Fibroblast of villous mesenchyme (primary cell): ENCODE measurements at places on chromosomes 13 and 19.

GRCh38 chr19:40191836-40192646 lies 815 bp downstream of the MAP3K10 start:
- DNase-seq: peak; percentile 9

DNA sequence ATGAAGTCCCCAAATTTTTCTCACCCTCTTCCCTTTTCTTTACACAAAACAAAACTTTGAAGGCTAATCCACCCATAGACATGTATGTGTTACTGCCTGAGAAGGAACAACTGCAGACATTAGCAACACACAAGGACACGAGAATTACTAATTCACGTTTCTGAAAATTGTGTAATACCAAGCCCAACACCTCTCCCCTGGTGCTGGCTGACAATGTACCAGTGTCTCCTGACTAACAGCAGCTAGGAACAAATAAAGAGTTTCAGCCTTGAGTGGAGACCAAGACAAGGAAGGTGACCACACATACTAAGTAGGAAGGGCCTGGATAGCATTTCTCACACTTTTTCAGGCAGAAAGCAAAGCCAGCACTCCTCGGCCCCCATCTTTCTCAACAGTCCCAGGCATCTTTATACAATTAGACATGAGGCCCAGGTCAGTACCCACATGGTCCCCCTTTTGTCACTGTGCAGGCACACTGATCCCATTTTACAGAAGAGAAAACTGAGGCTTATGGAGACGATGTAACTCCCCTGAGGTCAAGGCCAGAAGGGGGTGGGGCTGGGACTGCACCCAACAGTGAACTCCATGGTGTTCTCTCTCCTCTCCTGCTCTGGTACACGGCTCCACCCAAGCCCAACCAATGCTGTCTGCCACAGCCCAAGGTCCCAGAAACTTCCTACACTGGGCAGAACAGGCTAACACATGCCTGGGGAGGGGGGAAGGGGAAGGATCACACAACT lies 8.7 kb downstream of the BRD4 start:
- peak; percentile 86 for DNase-seq

DNA sequence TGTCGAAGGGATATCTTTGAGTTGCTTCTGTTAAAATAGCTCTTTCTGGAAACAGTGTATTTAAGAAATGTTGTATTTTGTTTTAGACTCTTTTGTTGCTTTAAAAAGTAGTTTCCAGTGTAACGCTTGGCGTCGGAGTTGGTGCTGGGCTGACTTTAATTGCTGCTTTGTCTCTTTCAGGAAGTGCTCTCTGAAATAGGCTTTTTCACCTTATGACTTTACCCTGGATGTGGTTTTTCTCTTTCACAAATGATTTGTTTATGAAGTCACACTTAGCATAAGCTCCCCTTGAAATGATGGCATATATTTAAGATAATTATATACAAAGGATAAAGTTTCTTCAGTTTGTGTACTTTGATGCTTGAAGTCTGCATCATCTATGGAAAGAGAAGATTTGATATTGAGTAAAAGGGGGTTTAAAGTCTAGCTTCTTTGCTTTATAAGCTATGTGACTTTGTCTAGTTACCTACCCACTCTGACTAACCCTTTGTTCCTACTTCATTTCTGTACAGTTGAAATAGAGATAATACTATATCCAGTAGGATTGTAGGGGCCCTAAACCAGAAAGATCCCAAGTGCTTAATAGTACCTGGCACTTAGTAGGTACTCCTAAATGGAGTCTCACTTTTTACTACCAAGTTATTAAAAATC lies at the start of gene GPR18:
Gene GPR18, minus strand, starts transcription at position 170 of the 651 bp plus-strand sequence. CDS start 2,507 bp downstream, outside the sequence.
- no peak for DNase-seq

GRCh38 chr13:23811366-23812062 lies 77.7 kb downstream of the MIPEP start:
- DNase-seq: no peak

DNA sequence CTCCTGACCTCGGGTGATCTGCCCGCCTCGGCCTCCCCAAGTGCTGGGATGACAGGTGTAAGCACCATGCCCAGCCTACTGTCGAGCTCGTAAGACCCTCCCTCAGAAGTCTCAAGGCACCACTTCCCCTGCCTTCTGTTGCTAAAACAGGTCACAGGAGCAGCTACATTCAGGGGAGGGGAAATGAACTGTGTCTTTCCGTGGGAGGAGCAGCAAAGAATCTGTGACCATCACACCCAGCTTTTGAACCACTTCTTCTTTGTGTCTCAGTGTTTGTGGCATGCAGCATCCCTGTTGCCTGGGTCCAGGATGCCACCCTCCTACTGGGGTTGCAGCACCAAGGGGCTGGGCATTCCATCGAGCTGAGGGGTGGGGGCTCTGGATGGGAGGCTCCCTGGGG lies 7.7 kb upstream of the CSNK1G2 start:
- DNase-seq: no peak

DNA sequence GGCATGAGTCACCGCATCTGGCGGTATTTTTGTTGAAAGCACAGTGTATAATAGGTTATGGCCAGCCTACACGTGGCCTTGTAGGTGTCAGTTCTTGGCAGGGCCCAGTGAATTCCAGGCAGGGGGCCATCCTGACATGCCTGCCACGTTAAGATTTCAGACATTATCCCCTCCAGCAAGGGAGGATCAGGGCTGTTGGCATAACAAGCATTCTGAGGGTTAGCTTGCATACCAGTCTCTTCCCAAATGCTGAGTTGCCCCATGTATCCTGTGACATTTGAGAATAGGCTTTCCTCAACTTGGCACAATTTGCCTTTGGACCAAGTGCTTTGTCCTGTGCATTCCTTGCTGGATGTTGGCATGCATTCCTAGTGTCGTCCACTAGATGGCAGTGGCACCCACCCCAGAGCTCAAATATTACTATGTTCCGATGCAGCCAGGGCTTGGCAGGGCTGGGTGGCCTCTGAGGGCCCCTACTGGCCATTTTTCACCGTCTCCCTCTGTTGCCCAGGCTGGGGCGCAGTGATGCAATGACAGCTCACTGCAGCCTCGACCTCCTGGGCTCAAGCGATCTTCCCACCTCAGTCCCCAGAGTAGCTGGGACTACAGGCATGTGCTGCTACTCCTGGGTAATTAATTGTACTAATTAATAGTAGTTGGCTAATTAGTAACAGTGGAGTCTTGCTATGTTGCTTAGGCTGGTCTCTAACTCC lies 31.2 kb downstream of the NLRP12 start:
- DNase-seq: peak; percentile 89

GRCh38 chr19:7808108-7808507 lies 21.9 kb upstream of the EVI5L start:
- no peak for DNase-seq

DNA sequence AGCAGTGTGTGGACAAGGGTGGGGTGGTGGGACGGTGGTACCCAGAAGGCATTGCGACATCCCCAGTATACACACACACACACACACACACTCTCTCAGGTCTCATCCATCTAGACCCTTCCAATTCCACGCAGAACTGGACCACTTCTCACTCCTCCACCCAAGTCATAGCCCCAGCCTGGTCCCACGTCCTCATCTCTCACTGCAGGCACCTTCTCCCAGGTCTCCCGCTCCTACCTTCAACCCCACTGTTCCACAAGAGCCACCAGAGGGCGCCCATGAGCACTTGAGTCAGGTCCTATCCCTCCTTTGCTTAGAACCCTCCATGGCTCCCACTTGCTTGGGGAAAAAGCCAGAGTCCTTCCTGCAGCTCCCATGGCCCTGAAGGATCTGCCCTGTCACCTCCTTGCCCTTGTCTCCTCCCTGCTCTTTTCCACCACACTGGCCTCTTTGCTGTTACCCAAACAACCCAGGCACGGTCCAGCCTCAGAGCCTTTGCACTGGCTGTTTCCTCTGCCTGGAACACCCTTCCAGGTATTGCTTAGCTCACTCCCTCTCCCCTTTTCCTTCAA lies 62.6 kb downstream of the IER2 start:
- DNase-seq: peak; percentile 44

DNA sequence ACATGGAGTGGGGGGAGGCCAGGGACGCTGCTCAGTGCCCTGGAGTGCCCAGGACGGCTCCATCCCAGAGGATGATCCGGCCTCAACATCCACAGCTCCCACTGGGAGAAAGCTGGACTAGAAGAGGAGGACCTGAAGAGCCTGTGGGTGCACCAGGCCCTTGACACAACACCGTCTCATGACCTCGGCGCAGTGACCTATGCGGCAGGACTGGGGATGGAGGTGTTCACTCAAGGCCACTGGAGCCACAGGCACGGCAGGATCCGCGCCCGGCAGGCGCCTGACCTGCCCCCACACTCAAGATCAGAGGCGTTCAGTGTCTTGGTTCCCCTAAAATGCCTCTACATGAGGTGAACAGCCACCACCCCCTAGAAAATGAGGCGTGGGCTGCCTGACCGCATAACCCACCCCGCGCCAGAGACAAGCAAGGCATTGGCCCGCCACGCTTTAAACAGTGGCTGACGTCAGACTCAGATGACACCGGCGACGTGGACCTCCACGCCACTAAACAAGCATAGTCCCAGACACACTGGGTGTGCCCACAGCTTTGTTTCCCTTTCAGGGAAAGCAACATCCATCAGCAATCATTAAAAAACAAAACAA lies 8.0 kb downstream of the SGTA start:
- DNase-seq: peak; percentile 45

DNA sequence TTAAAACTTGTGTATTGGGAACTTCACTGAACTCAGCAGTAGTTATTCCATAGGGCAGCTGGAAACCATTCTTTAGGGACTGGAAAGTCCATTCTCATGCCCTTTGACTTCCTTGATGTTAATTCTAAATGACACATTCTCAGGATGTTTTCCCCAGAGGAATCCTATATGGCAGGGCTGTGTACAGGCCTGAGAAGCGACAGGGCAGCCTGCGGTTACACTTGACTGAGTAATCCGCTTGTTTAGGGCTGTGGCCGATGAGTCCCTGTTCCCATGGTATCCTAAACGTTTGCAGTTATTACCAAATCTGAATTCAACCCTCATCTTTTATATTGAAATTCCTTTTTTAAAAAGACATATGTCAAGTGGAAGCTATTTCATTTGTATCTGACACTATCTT lies 83.5 kb downstream of the COL4A2 start:
- peak; percentile 95 for DNase-seq

DNA sequence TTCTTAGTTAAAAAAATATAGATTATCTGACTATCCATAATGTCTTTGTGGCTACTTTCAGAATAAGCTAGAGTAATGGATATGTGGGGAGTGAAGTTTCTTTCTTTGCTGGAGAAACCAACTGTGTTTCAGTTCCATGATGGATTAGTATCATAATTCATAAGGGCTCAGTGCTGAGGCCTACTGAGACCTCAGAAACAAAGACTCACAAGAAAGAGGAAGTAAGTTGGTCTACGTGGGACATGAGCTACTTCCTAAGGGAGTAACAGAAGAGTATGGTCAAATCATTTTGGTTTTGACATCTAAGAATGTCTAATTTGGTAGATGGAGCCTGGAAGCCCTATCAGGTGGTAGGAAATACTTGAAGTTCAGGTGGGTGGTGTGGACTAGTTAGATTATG lies 99.0 kb upstream of the HTR2A start:
- no peak for DNase-seq

DNA sequence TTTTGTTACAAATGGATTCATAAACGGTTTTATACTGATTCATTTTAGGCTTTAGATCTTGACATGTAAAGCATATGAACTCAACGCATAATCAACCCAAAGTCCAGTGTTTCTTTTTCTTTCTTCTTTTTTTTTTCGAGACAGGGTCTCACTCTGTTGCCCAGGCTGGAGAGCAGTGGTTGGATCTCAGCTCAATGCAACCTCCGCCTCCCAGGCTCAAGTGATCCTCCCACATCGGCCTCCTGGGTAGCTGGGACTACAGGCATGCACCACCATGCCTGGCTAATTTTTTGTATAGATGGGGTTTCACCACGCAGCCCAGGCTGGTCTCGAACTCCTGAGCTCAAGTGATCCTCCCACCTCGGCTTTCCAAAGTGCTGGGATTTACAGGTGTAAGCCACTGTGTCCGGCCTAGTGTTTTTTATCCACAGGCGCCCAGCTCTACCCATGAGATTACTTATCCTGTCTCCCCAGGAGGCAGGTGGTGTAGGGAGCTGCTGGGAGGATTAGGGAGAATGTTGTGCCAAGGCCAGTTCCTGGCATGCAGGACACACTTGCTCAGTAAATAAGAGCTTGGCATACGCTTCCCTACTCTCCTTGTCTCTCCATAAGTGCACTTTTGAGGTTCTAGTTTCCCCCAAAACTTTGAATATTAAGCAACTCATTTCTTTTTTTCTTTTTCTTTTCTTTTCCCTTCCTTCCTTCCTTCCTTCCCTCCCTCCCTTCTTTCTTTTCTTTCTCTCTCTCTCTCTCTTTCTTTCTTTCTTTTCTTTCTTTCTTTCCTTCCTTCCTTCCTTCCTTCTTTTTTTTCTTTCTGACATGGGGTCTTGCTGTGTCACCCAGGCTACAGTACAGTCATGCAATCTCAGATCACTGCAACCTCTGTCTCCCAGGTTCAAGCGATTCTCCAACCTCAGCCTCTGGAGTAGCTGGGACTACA lies 4.8 kb upstream of the CEBPA start:
- no peak for DNase-seq

DNA sequence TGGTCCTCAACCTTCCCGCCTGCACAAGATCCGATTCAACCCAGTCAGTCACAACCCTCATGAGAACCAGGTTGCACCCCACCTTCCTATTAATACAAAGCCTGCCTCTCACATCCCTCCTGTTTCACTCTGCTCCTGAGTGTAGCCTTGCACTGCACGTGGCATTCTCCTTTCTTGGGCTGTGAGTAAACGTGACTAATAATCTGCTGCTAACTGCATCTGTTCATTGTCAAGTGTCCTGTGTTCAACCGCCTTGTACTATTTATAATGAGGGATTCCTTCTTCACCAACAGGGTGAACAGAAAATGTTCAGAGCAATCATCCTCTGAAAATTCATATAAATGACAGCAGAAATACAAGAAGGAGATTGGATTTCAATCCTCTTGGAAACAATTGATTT lies 1608.2 kb downstream of the SLITRK5 start:
- DNase-seq: no peak

DNA sequence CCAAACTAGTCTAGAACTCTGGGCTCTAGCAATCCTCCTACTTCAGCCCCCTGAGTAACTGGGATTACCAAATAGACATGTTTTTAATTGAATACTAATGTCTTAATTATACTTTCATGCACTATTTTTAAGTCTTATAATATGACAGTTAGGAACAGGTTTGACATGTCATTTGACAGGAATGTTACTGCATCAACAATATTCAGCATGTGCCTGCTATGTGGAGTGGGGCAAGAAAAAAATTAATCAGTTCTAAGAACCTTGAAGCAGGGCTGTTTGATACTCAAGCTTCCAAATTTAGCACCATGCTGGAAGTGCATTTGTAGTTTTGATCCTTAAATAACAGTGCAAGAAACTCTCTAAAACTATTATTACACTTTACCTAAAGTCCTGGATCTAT lies 265.3 kb downstream of the MZT1 start:
- DNase-seq: no peak

- no peak for DNase-seq
These were observed 182.4 kb downstream of the RAP2A start for GRCh38 chr13:97616385-97616784.

GRCh38 chr19:53002479-53002878 lies 11.2 kb upstream of the ERVV-1 start:
- peak; percentile 10 for DNase-seq

DNA sequence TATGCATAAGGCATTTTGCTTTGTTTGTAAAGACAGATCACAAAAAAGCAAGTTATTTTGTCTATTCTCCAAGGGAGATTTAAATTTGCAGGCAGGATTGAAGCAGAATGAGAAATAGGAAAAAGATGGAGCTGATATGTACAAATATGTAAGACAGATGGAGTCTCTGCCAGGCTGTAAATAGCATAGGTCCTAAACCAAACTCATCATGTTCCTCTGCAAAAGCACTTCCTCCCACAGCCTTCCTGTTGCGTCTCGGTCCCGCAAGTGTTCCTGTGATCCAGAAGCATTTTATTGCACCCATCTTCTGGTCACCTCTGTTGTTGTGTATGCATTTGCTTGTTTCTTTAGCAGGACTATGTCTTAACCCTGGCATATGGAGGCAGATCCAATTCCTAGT lies 95.7 kb upstream of the CLDN10 start:
- DNase-seq: no peak
